ENCODE measurements at places on chromosomes 7 and 10. TPM values are rescaled to one million over a fixed set of nuclear protein-coding genes. Genes with fewer than 3 reads are reported as not detected.

TDRD1 gene
- total RNA-seq: 0.13 TPM

UPK3B gene
- 0.53 TPM for total RNA-seq

- DNase-seq: no peak
Measured at GRCh38 chr10:12540341-12540781, 191.0 kb downstream of the CAMK1D start.

GRCh38 chr7:47581804-47582763 is at the start of gene TNS3:
TNS3 (minus strand) TSS chr7:47582111; CDS start chr7:47439636, 142,475 bp downstream.
- DNase-seq: peak; percentile 67

DNA sequence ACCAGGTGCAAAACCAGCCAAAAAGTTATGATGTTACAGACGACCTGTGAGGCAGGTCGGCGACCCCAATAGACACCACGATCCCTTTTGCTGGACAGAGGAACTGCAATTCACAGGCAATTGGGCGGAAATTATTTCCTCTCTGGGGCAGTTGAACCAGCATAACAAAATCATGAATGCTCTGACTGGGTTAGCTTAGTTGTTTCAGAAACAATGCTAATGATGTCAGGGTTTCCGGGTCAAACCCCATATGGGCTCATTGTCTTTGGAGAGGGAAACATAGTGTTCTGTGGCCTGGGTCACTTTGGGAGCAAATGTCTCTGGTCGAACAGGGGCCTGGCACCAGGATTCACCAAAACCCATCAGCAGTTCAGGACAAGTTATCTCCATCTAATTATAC is 669.1 kb upstream of the NRP1 start:
- DNase-seq: no peak

- peak; percentile 73 for DNase-seq
Measured at GRCh38 chr7:134943785-134944400, 42.4 kb upstream of the AGBL3 start.

- DNase-seq: no peak
Measured at GRCh38 chr10:108735380-108735779, 1187.9 kb downstream of the XPNPEP1 start.

DNA sequence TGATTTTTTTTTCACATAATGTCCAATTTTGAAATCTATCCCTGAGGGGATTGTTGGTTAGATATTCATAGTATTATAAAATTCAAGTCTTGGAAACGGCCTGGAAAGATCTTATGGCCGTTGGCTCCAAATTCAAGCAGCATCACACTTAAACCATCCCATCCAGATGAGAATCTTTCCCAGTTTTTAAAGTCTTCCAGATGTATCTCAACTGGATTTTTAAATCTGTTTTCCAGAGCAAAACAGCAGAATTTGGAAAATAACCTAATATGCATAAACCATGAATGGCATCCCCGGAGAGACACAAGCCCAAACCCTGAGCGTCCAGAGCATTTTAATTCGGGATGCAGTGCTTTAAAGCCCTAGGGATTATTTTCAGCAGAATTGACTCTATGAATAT is 208.2 kb upstream of the PRKCQ start:
- peak; percentile 97 for DNase-seq

GRCh38 chr10:90227217-90227656 is 525.8 kb downstream of the KIF20B start:
- DNase-seq: no peak
